ENCODE measurements at places on chromosomes 3 and 15.

- DNase-seq: no peak
These were observed 34.6 kb downstream of the HSPBAP1 start for GRCh38 chr3:122758877-122759560.

- no peak for DNase-seq
These were observed 9.9 kb upstream of the PAQR9 start for GRCh38 chr3:142973217-142974009.

- DNase-seq: no peak
These were observed 958.7 kb downstream of the AGBL1 start for GRCh38 chr15:87038404-87038803.

- DNase-seq: no peak
These were observed 241.6 kb downstream of the KCNMB2 start for GRCh38 chr3:178777718-178778411.

DNA sequence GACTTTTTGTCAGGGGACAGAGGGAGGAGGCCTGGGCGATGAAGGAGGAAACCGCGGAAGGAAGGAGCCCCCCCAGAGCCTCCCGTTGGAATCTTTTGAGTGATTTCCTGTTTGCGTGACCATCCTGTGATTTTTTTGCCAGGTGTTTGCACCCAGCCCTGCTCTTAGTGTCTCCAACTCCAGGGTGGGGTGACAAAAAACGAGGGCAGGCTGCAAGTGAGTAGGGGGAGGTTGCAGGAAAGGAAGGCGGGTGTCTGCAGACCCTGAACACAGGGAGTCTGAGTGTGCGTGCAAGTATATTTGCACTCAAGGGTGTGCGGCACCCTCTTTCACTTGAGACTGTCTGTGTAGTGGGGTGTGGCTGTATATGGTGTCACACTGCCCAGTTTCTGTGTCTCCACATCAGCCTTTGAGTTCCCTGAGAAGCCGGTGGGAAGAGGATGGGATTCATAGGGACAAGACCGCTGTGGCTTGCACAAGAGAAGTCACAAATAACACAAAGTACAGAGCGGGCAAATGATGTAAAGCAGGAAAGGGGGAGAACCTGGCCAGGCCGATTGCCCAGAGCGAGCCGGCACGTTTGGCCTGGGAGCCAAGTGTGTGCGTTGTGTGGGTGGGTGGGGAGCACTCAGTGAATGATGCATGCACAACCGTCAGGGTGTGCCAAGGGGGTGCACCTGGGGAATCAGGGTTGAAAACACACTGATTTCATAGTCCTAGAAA, 6.6 kb downstream of the ISLR2 start:
- DNase-seq: no peak

DNA sequence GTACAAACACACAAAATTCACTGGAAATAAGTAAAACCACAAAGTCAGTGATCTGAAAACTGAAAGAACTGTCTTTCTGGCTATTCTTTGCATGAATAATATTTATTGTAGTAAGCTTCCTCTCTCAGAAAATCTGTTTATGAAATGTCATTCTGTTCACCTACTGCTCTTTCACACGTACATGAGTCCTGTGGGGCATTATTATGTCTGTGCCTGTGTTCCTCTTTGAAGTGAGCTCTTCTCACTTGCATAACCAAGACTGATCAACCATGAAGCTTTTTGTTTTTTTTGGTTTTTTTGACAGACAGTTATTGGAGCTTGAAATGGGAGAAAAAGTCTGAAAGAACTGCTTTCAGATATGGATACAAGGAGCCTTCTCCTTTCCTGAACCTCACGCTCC, 195.8 kb downstream of the PLCH1 start:
- no peak for DNase-seq

DNA sequence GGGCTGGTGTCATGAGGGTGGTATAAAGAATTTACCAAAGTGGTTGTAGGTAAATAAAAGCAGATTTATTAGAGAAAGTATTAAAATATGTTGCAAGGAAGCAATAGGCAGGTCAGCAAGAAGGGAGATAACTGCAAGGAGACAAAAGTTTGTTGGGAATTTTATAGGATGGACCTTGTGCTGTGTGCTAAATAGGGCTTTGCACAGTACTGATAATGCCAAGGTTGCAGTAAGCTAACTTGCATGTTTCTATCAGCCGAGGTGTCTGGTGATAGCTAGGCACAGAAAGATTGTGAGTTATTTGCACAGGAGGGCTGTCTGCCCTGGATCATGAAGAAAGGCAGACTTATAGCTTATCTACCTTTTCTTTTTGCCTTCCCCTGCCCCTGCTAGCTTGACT, 102.5 kb upstream of the SPRED1 start:
- DNase-seq: no peak

GRCh38 chr15:68424754-68425390, 7.1 kb downstream of the ITGA11 start:
- no peak for DNase-seq
